Activated CD8-positive, alpha-beta T cell treated with anti-CD3 and anti-CD28 coated beads, Interleukin-2, amount 10 ng/mL, durations not matched to agents 7 days and 5 days (primary cell): ENCODE measurements at places on chromosomes 1 and 21. TPM values are rescaled to one million over a fixed set of nuclear protein-coding genes. Genes with fewer than 3 reads are reported as not detected.

The SLFNL1 gene
- 0.29 TPM for total RNA-seq

The AQP10 gene
- total RNA-seq, result not detected

- DNase-seq, result no peak
These were observed 250.2 kb downstream of the PLA2G4A start for GRCh38 chr1:187078916-187079315.

DNA sequence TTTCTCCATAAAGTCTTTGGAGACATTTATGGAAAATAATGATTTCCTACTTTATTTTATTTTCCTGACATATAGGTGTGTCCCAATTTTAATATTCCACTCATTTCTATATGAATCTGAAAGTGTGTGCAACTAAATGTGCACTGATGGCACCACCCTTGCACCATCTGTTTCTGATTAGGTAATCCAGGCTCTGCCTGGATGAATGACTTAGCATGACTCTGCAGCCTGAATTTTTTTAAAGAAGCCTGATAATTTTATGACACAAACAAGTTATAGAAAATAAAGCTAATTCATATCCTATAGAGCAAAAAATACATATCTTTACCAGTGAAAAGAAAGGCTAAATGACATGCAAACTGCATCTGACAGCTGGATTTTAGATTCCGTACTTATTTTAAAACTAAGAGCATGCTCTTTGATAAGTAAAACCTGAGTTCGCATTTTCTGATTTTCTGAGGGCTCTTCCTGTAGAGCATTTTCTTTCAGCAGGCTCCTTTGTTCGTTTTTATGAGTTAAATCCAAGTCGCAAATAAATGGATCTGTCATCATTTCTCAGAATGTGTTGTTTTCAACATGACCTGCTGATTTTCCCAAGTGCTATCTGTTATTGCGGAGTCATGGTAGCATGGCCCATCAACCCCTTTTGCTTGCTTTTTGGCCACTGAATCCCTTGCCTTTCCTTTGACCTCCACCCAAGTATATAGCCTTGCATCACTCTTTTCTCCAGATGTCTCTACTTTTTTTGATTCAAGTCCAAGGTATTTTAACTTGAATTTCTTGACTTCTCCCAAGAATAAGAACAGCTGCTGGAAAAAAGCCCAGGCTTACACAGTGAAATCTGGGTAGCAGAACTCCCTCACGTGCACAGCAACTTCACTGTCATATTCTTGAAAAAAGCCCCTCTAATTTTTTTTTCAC is 52.8 kb upstream of the LYPLAL1 start:
- no peak for DNase-seq

DNA sequence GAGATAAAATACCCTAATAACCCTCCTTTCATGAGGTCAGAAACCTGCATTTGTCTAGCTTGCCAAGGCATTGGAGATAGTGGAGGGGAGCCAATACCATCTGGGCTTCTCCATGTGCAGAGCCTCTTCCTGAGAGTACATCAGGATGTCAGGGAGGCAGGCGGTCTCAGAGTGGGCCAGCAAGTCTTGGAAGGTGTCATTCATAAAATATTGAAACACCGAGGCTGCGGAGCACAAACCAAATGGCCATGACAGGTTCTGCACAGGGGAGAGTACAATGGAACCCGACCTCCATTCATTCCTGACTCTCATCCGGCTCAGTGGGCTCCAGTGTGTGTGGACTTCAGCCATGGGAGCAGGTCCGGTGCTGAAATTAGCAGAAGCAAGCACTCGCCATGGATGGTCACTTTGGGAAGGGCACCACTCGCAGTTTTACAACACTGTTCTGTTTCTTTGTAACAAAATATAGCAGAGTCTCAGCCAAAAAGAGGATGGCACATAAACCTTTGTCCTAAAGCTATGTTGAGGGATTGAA is 446.6 kb downstream of the SIPA1L2 start:
- no peak for DNase-seq

The METTL25B gene
- total RNA-seq, result 34.0 TPM

DNA sequence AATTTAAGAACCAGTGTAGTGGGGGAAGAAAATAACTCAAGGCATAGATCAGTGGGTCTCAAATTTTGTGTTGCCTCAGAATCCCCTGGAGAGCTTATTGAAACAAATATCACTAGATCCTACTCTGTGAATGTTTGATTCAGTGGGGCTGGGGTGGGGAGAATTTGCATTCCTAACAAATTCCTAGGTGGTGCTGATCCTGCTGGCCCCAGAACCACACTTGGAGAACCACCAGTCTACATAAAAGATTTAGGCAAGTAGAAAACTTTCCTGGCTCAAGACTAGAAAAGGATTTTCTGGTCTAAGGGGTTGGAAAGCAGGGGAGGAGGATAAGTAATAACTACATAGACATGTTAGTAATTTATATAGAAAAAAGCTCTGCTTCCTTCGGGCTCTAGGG is 34.1 kb upstream of the C1orf21 start:
- DNase-seq, result no peak

DNA sequence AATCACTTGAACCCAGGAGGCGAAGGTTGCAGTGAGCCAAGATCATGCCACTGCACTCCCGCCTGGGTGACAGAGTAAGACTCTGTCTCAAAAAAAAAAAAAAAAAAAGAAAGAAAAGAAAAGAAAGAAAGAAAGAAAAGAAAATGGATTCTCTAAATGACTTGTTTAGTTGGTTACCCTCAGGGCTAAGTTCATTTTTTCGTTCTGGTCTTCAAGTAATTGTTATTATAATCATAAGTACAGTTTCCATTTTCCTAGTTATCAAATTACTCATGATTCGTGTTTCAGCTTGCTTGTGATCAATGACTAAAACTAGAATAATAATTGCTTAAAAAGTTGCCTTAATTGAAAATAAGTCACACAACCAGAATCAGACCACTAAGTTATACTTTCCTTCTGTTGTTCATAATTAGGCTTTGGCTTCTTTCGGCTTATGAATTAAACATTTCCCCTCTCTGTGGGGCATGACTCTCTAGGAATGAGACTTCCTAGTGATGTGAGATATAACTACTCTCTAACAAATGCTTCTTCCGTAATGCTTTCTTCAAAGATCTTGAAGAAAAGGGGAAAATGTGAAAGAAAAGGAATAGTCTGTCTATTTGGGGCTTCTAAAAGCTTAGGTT is 9.6 kb upstream of the RLF start:
- no peak for DNase-seq

The LRRIQ3 gene
- total RNA-seq, result 0.37 TPM

DNA sequence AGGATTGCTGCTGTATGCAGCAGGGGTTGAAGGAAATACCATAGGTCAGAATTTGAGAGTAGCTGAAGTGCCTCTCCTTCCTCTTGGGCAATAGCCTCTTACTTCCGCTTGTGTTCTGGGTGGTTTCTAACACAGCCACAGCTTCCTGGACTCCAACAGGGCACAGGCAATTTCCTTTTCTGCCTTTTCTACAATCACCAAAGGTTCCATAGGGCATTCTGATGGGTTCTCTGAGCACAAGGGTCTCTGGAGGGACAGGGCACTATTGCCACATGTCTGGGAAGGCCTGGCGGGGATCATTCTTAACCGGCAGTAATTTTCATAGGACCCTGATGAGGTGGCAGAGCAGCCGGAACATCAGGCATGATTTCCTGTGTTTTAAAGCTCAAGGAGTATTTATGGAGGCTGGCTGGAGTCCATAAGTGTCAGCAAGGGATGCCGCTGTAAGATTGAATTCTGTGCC is 5.5 kb upstream of the AGTRAP start:
- peak; percentile 81 for DNase-seq

DNA sequence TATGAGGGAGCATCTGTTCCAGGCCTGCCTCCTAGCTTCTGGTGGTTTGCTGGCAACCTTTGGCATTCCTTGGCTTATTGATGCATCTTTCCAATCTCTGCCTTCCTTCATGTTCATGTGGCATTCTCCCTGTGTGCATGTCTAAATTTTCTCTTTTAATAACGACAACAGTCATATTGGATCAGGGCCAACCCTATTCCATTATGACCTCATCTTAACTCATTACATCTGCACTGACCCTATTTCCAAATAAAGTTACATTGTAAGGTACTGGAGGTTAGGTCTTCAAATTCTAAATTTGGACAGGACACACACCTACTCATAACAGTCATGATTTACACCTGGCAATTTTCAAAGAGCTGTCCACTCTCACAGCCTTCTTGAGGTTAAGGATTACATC is 117.2 kb upstream of the FGGY start:
- no peak for DNase-seq

The RPRD2 gene
- total RNA-seq, result 32.5 TPM

DNA sequence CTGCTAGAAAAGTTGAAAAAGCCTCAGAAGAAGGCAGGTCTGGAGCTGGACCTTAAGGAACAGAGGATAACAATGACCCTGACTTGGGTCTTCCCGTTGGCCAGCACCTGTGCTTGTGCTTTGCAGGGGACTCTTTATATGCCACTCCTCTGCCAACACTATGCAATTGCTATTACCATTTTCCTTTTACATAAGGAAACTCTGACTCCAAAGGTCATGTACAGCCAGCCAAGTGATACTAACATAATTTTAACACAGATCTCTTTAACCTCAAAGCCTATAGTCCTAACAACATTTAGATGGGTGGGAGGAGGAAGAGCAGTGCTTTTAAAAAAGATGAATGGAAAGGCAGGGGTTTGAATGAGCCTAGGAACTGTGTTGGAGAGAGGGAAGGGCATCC is 106.6 kb upstream of the RAB4A start:
- no peak for DNase-seq

DNA sequence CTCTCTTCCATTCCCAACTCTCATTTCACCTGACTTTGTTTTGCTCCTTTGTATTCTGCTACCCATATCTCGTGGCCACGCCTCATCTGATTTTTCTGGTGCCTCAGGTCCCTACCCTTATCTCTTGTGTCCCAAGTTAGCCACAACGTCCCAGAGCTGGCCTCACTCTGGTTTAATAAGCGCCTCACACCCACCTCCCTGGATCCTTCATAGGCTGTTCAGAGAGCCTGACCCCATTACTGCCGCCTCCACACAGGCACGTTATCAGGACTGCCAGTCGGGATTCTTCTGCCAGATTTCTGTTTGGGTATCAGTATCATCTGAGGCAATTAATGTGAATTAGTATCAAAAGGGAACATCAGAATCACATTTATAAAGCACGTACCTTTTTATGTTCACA is 34.7 kb upstream of the TMEM125 start:
- DNase-seq, result no peak

- DNase-seq, result no peak
These were observed 309.7 kb downstream of the SEC16B start for GRCh38 chr1:177660188-177660587.

The OR2AK2 gene
- not detected for total RNA-seq

DNA sequence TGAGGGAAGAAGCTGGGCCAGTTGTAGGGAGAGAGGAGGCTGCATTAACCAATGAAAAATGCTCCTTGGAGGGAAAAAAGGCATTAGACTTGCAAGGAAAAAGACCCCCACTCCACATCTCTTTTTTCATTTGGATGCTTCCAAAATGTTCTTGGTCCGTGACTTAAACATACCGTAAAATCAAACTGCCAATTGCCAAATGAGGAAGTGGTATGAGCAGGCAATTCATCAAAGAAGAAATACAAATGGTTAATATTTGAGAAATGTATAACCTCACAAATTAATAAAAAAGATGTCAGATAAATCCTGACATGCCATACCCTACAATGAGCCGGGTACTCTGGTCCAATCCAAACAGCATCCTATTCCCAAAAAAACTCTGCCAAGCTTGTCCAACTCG is 30.6 kb downstream of the KANK4 start:
- no peak for DNase-seq

DNA sequence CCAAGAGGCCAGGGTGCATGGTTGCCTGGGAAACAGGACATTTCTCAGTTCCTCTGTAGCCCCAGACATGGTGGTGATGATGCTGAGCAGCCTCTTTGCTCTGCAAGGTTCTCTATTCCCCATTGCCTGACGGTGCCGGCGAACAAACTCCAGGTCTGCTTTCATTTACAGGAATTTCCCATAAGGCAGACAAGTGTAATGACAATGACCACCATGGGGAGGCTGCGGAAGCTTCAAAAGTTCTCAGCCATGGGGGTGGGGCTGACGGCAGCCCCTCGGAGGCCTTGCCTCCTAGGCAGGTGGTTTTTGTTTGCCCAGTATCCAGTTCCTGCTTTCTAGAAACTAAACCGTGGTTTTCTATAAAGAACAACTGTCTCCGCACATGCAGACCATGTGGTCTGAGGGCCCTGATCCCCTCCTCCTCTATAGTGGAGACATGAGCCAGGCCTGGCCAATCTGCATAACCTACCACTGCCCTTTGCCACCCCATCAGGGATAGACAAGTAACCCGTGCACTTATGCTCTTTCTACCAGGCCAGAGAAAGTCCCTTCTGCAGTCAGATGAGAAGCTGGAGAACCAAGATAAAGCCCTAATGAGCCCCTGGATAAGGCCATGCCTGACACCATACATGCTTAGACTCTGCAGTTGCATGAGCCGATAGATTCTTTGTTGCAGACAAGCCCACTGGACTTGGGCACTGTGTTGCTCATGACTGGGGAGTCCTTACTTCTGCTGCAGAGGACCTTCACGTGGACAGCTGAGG is 54.1 kb downstream of the LDLRAD2 start:
- no peak for DNase-seq

The CCDC27 gene
- not detected for total RNA-seq

The CFAP45 gene
- 0.79 TPM for total RNA-seq

GRCh38 chr1:113141650-113142473 is 68.9 kb downstream of the LRIG2 start:
- no peak for DNase-seq

The NCF2 gene
- 9.2 TPM for total RNA-seq

The UBE2U gene
- not detected for total RNA-seq

The KRTAP13-2 gene
- not detected for total RNA-seq

DNA sequence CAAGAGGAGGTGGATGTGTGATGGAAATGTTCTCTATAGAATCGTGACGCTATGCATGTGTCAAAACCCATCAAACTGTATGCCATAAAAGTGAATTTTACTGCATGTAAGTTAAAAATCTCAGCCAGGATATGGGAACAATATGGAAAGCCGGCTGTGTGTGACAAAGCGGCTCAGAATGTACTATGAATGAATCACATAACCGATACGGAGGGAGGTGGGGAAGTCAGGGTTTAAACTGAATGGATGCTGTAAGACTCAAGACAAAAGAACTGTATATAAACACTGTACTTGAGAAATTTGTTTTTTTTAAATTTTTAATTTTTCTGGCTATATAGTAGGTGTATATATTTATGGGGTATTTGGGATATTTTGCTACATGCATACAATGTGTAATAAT is 111.6 kb upstream of the PDE4B start:
- no peak for DNase-seq

The IRF6 gene
- 0.16 TPM for total RNA-seq

DNA sequence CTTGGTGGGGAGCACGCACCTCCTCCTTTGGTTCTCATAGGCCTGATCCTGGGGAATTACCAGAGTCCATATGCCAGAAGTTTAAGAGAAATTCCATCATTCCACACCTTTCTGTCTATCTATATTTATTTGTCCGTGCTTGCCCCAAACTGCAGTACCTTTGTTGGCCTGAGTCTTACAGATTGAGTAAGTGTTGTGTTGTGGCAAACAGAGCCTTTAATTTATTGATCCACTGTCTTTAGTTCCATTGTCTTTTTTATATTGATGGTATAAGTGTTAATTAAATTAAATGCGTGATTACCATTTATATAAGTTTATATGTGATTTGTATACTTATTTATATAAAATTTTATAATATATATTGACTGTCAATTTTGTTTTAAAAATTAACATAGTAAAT is 4.9 kb downstream of the SH3BGR start:
- no peak for DNase-seq
